AG09309 (cell line): ENCODE measurements at places on chromosomes 5 and 9.

DNA sequence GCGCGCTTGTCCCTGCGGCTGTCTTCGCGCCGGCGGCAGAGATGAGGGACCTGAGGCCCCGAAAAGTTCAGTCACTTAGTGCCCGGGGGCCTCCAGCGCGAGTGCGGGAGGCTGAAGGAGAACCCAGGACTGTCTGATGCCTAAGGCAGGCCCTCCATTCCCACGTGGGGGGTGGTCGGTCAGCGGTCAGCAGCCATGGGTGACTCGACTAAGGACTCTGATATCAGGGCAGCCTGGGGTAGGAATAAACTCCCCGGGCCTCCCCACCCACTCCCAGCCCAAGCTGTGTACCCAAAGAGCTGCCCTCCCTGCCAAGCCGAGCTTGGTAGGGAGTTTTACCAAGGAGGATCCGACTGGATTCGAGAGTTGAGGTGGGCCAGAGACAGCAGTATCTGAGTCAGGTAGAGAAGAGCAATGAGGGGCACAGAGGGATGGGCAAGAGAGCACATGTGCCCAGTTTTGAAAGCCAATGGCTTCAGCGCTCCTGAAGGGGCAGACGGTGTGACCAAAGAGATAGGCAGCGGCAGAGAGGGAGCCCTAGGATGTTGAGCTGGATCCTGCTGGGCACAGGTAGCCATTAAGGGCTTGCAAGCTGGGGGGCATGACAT is 787 bp downstream of the FGFR4 start:
- DNase-seq, result no peak

DNA sequence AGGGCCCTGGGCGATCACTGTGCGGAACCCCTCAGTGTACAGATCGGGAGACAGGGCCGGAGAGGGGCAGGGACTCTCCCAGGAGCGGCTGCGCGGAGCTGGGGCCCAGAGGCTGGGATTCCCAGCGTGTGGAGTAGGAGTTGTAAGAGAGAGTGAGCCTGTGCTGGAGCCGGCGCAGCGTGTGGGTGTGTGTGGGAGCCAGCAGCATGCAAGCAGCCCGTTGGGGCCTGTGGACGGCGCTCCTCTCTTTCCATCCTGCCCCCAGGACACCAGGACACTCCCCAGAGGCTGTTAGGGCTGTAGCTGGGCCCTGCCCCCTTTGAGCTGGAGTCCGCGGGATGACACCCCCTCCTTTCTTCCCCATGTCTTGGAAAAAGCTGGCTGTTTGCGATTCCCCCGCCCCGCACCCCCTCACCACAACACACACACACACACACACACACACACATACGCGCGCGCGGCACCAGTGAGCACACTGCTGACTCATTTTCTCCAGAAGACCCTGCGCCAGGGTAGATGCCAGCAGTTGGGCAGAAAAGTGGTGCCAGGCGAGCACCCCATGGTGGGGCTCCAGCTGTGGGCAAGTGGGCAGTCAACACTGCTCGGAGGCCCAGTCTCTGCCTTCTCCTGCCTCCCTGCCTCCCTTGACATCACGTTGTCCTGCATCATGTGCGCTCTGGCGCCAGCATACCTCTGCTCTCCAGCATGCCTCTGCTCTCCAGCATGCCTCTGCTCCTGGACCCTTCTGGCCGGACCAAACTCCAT is 1.5 kb downstream of the COL27A1 start:
- DNase-seq, result peak; percentile 73

- no peak for DNase-seq
Measured at GRCh38 chr5:166436872-166437271, 1854.6 kb upstream of the WWC1 start.

DNA sequence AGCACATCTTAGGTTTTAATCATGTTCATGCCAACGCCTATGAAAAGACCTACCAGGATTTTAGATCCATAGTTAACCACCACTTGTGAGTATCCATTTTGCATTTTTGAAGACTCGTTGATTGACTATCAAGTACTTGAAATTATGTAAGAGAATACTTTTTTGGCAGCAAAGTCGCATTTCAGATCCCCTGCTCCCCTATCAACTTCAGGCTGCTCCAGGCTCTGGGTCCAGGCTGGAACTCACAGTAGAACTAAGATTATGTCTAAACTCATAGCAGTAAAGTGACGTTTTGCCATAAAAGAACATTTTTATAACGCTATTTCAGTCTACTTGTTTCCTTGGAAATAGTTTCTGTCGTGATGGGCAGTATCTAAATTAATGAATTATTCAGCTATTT is 267.7 kb downstream of the FANCC start:
- no peak for DNase-seq

DNA sequence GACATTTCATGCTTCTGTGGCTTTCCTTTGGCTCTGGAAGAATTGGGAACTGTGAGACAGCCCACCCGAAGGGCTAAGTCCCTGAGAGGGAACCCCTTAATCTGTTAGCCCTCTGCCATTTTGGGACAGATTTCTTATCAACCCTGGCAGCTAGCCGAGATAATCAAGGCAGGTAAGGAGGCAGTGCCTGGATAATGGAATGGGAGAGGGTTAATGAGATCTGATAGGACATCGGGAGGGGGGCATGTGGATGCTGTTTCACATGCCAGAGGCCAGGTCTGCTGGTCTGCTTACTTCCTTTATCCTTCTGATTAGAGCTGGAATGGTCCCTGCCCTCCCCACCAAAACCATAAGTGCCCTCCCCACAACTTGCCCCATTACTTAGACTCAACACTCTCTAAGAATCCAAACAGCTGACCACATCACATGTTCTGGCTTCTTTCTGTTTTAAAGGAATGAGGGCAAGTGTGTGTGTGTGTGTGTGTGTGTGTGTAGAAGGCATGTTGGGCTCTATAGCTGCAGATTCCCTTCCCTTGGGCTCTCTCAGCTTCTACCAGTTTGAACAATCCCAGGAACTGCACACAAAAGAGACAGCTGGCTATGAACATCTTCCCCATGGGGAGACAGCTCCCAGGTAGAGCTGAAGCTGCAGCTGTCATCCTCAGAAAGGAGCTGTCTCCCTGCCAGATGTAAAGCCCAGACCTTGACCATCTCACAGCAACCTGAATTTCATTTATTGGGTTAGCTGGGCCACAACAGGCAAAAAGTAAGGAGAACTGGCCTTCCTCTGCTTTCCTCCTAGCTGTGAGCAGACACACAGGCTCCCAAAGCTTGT is 221.3 kb downstream of the PIK3R1 start:
- DNase-seq, result no peak

DNA sequence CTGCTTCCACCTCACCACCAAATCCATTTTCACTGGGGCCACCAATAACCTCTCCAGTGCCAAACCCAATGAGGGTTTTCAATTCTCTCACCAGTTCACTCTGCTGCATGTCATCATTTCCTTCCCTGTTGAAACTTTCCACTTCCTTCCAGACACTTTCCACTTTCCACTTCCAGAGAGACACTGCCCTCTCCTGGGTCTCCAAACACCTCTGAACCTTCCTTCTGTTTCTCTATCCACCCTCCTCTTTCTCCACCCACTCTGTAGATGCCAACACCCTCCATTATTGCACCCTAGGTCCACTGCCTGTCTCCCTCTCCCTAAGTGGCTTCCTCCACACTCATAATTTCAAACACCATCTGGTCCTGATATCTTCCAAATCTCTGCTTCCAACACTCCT is 39.6 kb downstream of the PDE6A start:
- DNase-seq, result no peak

DNA sequence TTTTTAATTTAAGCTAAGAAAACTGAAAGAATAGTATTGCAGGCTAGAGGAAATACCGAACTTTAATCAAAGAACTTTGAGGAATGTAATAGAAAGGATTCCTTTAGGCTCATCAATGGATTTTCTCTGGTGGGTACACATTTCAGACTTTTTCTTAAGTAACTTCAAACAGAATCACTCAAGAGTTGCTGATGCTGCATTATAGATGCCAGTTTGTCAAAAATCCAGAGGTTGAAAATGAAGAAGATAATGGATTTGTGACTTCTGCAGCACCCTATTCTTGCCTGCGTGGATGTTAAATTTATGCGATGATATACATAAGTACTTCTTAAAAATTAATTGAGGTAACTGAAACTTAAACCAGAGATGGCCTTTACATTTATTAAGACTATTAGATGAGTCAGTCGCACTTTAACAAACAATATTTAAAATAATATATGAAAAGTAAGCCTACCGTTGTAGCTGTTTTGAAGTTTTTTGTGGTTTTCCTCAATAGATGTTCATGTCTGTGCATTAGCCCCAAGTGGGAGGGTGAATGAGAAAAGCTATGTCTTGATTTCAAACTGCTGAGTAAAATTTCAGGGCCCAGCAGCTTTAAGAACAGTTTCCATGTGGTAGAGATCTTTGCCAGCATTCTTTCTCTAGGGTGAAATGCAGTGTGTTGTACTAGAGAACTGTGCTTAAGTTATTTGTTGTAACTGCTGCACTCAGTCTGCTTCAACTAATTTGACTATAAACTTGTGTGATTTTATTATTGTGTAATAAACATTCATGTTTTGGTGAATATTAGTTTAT is at the start of gene OGN:
Gene OGN, minus strand, starts transcription at position 537 of the 795 bp plus-strand sequence. CDS start 1,171 bp downstream, outside the sequence.
- DNase-seq, result no peak

DNA sequence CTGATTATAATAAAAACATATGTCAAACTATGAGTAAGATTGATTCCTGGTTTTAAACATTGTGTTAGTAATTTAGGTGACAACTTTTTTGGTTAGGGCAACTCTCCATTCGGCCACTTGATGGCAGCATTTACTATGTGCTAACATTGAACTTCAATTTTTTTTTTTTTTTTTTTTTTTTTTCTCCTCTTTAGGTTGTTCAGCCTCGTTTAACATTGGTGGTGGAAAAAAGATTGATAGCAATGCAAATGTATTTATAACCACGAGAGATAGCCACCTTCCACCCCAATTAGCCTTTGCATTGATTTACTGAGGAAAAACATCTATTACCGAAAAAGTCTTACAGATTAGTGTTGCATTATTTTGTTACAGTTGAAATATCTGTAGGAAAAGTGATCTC is 159.1 kb downstream of the CSNK1G3 start:
- DNase-seq, result no peak

- DNase-seq, result no peak
Measured at GRCh38 chr9:69232135-69232534, 58.1 kb downstream of the TJP2 start.

- DNase-seq, result no peak
Measured at GRCh38 chr5:127369796-127370195, 79.2 kb downstream of the MEGF10 start.

GRCh38 chr9:126916909-126917308 is 2.3 kb downstream of the RALGPS1 start:
- no peak for DNase-seq

- DNase-seq, result no peak
Measured at GRCh38 chr9:134431626-134432025, 105.4 kb downstream of the RXRA start.

- peak; percentile 28 for DNase-seq
Measured at GRCh38 chr5:80195837-80196400, 59.9 kb downstream of the SERINC5 start.
